A549 (cell line): ENCODE measurements at places on chromosomes 11 and 22.

DNA sequence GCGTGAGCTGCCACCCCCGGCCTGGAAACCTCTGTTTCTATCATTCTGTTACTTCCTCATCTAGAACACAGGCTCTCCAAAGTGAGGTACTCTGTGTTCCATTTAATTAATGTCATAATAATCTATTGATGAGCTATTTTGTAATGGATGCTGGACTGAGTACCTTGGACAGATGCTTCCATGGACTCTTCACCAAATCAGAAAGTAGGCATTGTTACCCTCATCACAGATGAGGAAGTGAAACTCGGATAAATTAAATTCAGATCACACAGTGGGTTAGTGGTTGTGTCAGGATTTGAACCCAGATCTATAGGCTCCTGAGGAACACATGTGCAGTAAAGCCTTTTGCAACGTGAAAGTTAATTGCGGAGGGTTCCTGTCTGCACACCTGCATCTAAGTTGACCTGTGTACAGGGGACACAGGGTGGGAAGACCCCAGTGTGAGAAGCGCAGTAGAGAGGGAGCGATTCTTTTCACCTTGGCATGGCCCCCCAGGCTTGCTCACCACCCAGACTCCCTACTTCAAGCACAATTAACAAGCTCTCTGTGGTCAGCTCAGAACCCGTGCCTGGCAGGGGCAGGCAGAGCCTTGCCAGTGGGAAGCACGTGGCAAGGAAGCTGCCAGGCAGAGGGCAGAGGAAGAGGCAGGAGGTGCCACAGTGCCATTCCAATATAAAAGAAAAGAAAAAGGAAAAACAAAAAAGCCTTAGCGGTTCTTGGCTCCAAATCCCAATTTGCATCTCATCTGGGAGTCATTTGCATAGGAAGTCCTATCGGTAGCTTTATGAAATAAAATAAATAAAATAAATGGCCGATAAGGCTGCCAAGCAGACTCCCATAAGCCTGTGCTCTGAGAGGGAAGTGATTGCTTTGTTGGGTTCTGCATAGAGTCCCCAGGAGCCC, 239.3 kb downstream of the GRIK4 start:
- no peak for DNase-seq

DNA sequence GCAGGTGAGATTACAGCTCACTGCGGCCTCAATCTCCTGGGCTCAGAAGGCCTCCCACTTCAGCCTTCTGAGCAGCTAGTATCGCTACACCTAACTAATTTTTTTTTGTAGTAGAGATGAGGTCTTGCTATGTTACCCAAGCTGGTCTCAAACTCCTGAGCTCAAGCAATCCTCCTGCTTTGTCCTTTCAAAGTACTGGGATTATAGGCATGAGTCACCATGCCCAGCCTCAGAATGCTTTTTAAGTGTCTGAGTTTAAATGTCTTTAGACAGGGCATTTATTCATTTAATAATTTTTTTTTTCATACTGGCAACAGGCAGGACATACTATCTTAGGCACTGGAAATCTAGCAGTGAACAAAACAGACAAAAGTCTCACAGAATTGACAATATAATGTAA, 27.7 kb downstream of the LRP4 start:
- no peak for DNase-seq

DNA sequence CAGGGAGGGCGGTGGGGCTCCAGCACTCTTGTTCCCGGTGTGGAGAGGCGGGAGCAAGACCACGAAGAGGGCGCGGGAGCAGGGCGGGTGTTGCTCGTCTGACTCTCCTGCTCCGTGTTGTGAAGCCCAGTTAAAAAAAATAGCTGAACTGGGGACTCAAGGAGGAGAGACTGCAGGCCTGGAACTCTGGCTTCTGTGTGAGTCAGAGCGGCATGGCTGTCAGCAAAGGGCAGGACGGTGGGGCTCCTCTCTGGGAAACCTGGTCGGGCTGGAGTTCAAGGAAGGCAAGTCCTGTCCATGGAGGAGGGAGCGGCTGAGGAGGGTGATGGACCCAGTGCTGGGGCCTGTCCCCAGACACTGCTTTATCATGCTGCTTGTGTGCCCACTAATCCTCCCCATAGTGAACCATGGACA, 152.3 kb downstream of the FEZ1 start:
- no peak for DNase-seq

GRCh38 chr22:46081831-46082210, 68.5 kb upstream of the PPARA start:
- no peak for DNase-seq

- DNase-seq = no peak
Observed at GRCh38 chr22:23764899-23765881, 2.4 kb downstream of the C22orf15 start.

- DNase-seq = peak; percentile 84
Observed at GRCh38 chr11:17208257-17208999, 642 bp upstream of the PIK3C2A start.

- no peak for DNase-seq
Observed at GRCh38 chr11:115188188-115188897, 315.9 kb downstream of the CADM1 start.

DNA sequence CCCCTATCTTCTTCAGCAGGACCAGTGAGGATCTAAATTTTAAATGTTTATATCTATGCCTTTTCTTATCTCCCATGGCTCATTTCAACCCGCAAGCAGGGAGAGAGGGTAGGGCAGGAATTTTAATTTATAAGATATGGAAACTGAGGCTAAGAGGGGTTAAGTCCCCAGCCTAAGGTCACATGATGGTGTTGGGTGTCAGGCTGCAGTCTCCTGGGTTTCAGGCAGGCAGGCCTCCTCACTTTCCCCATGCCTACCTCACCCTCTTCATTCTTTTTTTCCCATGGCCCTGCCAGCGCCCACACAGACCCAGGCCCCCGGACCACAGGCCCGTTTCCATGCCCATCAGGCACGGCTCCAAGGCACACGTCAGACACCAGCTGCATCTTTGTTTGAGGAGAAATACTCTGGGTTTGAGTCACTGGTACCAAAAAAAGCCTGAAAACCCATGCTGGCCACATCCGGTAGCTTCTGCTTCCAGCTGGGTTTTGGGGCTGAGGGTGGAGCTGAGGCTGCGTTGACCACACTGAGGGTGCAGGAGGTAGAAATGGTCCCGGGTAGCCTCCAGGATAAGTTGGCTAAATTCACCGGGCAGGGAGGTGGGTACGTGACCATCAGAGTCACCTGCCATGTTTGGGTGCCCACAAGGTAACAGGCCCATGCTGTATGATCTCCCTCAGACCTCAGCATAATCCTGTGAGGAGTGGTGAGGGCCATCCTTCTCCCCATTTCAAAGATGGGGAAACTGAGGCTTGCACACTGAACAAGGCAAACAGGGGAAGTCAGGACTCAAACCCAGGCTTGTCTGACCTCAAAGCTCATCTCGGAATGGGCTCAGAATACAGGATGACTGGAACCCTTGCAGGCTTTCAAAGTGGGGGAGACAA, 7.5 kb downstream of the CRYBB1 start:
- DNase-seq = no peak

- DNase-seq = peak; percentile 83
Observed at GRCh38 chr11:130448416-130449309, at the start of gene ADAMTS15. ADAMTS15 (plus strand) TSS chr11:130448645; CDS start chr11:130448974, 329 bp downstream.
